Inflammatory macrophage treated with lipopolysaccharide for 4 hours (primary cell): ENCODE measurements at places on chromosomes 7 and 10.

DNA sequence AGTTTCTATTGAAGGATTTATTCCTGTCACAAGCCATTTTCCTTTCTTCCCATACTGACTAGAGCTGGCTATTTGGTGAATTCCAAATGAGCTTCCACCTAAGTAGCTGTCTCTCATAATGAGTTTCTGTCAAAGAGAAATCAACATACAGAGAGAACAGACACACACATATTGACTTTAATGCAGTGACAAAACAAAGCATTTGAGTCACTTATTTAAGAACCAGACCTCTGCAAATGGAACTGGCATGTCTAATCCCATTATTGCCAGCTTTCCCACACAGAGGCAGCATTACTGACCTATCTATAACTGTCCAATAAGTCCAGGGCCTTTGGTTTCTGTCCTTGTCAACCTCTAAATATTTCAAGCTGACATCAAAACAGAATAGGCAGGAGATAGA lies 179.3 kb upstream of the CSTF2T start:
- no peak for DNase-seq

GRCh38 chr7:35697414-35698175 lies 2.7 kb upstream of the HERPUD2 start:
- DNase-seq, result peak; percentile 82

- DNase-seq, result no peak
These were observed 169.4 kb downstream of the FGFR2 start for GRCh38 chr10:121428867-121429266.

DNA sequence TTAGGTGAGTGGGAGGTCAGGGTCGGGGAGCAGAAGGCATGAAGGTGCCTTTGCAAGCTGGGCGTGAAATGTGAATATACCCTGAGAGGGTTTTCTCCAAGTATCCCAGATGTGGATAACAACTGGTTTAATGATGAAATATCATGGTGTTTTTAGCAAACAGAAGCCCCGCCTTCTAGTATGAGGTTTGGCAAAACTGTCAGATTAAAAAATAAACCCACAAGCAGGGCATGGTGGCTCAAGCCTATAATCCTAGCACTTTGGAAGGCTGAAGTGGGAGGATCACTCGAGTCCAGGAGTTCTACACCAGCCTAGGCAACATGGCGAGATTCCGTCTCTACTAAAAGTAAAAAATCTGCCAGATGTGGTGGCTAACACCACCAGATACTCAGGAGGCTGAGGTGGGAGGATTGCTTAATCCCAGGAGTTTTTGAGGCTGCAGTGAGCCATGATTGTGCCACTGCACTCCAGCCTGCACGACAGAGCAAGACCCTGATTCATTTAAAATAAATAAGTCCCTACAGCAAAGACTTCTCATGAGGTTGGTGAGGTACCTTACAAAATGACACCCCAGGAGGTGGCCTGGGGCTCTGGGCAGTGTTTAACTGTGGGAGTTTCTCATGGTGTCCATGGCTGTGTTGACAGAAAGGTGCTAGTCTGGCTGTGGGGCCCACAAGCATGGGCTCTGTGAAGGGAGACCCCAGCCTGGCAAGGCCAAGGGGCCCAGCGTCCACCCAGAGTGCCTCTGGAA lies 6.7 kb upstream of the PWWP2B start:
- DNase-seq, result peak; percentile 14

GRCh38 chr7:1339611-1340010 lies 106.9 kb downstream of the UNCX start:
- DNase-seq, result no peak

GRCh38 chr10:56349611-56350010 lies 11.4 kb downstream of the ZWINT start:
- no peak for DNase-seq

DNA sequence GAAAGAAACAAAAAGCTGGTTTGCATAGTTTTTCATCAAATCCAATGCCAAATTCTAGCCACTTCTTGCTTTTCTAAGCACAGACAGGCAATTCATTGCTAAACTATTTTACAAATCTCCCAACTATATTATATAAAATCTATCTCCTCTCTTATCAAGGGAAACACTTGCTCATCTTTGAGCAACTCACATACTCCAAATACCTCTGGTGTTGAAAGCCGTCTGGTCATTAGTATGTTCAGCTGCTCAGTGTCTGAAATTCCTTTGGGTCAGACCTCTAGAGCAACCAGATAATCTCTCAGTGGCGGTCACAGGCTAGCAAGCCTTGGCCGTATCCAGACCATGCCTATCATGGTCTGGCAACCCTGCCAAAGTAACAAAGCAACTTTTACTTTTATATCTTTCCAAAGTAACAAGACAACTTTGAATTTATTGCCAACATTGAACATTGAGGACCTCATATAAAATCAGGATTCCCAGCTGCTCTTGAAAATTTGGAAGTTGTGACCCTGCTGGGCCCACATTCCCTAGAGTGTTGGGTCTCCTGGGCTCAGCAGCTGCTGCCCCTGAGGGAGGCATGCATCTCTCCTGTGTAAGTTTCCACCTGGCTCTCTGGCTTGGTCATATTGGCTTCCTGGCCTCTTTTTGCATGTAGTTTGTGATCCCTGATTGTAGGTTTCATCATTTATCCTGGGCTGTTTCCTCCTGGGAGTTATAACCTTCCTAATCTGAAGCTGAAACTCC lies 56.8 kb upstream of the LANCL2 start:
- DNase-seq, result no peak

- no peak for DNase-seq
These were observed 92.4 kb downstream of the LRRN3 start for GRCh38 chr7:111183321-111183720.
